ENCODE measurements at places on chromosomes 5 and 9. TPM values are rescaled to one million over a fixed set of nuclear protein-coding genes. Genes with fewer than 3 reads are reported as not detected.

DNA sequence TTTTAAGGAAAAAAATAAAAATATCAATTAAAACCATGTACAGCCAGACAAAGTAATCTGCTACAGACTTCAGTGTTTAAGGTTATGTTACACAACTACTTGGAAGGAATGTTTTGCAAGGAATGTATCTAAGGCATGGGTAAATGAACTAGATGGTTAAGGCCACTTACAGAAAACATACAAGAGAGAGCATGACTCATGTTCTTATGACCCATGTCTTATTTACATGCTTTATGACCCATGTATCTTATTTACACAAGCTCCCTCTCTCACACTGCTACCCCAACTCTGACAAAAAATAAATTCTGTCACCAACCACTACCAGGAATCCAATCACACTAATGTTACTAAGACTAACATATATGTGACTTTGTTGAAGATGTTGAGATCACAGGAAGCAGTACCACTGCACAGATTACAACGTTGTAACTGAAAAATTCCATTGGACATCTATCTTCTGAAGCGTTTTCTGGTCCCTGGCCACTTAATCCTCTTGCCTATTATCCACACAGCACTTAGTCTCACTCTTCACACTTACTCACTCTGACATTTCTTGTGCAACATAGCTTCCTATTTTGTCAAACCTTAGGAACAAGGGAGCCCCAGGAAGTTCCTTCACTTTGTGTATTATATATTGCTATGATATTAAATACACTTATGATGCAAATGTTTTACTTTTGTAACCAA lies 1630.1 kb upstream of the C9orf72 start:
- DNase-seq: no peak

GRCh38 chr5:133387621-133388020 lies 224.7 kb downstream of the FSTL4 start:
- DNase-seq: peak; percentile 25

GRCh38 chr5:109192555-109193281 lies 217.1 kb downstream of the PJA2 start:
- no peak for DNase-seq

DNA sequence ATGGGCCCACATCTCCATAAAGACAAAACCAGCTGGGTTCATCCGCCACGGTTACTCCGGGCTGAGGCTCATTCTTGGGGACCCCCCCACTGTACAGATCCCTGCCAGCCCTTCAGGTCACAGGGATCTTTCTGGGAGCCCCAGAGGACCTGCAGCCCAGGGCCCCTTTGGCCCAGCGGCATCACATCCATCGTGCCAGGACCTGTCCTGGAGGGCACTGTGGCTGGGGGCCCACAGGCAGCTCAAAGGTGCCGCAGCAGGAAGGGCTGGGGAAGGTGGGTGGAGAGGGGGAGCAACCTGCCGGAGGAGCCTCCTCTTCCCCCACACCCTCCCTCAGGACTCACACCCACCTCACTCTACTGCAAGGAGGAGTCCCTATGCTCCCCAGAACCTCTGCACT lies 252.8 kb downstream of the ROR2 start:
- DNase-seq: no peak

- DNase-seq: no peak
Observed at GRCh38 chr5:9335754-9336495, 209.9 kb downstream of the SEMA5A start.

DNA sequence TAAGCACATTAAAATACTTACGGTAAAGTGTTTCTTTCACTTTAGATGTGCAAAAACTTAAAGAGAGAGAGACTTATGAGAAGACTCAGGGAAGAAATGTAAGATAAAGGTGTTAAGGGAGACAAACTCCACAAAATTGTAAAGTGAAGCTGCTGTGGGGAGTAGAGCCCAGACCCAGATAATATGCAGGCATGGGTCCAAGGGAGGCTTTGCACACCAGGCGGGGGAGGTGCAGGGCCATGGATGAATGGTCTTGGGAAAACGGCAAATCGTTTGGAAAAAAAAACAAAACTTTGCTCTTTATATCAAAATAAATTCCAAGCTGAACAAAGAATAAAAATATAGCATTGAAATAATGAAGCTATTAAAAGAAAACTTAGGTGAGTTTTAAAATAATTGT lies 9.1 kb downstream of the SYK start:
- DNase-seq: no peak

DNA sequence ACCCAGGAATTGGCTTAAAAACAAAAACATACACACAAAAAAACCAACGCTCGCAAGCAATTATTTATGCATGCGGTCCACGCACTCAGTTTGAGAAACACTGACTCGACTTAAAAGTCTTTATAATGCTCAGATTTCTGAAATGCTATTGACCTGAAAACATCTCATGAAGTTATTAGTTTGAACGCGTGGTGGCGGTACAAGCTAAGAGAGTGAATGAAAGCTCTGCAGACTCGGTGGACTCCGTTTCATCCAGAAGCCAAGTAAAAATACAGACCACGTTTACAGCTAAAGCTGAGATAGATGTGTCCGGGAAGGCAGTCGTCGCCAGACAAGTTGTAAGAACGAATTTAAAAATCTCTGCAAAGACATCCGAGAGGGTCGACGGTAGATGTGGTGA lies at the start of gene PCDHB6:
TSS of gene PCDHB6 (plus strand) at position 246 of the 400 bp plus-strand sequence. CDS start 201 bp downstream, outside the sequence.
- no peak for DNase-seq

DNA sequence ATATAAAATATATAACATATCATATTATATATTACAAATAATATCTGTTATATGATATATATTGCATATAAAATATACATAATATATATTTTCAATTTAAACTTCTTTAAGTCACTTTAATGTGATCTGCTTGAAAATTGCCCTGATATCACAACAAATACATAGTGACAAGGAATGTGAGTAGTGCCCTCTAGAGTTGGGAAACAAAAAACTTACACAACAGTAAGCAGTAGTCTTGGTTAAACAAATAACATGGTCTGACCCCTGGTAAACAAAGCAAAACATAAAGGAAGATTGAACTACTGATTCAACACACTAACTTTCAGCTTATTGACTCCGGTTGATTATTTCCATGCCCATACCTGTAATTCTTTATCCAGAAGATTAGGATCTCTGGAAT lies 188.3 kb upstream of the NMUR2 start:
- DNase-seq: no peak

DNA sequence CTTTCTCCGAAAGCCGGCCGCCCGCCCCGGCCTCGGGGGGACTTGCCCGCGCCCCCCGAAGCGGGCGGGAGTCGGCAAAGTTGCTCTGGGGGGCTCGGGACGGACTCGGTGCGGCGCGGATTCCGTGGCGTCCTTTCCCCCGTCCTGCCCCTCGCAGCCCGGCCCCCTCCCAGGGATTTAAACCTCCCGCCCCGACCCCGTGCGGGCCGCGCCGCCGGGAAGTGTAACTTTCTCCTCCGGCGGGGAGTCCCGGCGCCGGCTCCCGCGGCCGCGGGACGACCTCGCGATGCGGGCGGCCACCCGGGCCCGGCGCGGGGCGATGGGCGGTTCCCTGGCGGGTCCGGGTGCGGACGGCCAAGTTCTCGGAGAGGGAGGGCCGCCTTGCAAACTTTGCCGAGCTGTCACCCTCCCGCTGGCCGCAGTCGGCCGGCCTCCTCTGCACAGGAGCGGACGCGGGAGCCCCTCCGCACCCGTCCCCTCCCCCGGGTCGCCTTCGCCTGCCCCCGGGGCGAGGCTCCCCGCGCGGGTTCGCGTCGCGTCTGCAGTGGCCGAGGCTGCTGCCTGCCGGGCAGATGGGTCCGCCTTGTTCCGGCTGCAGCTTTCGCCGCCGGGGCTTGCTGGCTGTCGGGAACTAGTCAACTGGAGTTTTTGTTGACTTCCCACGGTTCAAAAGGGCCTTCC lies 732 bp downstream of the PBX3 start:
- DNase-seq: no peak

GRCh38 chr5:142313682-142314081 lies 11.1 kb downstream of the SPRY4 start:
- DNase-seq: no peak

GRCh38 chr5:14753292-14753691 lies 88.8 kb downstream of the OTULIN start:
- no peak for DNase-seq

DNA sequence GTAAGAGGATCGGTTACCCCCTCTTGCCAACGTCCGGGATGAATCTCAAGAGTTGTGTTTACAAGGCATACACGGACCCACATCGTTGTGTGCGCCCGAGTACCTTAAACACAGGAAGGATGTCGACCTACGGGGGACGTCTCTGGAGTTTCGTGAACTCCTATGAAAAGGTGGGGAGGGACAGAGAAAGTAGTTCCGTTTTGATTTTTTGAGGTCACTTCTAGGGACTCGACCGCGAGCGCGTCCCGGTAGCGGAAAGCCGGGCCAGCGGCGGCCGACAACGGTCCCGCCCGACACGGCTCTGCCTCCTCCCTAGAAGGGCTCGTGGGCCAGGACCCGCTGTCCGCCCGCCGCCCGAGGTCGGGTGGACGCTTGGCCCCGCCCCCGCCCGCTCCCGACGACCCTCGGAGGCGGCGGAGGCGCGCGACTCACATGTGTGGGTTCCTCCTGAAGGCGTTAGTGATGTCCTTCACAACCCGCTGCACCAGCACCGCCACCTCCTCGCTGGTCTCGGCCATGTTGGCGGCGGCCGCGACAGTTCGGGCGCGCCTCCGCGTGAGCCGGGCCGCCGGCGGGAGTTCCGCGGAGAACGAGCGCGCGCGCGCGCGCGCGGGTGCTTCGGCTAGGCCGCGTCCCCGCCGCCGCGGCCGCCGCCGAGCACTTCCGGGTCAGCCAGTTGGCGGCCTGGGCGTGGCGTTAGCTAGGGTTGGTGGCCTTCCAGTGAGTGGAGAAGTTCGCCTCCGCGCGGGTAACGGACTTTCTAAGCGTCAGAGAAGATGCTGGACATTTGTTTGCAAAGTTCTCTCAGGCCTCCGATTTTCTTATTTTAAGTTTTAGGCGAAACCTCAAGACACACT lies at the start of gene PTAR1:
TSS of gene PTAR1 (minus strand) at position 591 of the 857 bp plus-strand sequence. CDS start at position 518, 73 bp downstream.
- peak; percentile 86 for DNase-seq

DNA sequence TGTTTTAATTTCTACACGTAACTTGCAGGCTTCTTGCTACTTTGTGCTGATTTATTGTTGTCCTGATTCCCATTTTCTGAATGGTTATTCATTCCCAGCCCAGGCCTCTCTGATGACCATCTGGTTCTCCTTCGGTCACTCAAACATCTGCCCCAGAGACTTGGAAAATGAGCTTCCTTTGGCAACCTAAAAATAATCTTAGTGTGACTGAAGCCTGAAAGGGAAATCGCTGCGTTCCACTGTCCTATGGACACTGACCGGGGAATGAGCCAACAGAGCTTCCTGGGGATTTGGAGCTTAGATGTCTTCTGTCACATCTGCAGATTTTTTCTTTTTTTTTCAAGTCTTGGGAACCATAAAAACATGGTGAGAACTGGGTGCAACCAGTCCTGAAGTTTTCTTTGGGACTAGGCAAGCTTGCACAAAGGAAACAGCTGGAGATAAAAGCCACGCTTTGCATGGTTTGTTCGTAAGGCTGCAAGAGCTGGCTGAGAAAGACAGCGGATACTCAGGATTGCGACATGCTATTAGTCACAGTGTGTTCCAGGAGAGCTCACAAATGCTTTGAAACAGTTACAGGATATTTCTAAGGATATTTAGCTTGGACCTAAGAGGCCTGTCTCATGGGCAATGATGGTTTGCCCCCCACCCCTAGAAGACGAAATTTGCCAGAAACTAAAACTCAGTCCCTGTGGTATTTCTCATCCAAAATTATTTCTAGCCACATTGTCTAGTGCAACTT lies 146.2 kb downstream of the GOLPH3 start:
- DNase-seq: peak; percentile 9

DNA sequence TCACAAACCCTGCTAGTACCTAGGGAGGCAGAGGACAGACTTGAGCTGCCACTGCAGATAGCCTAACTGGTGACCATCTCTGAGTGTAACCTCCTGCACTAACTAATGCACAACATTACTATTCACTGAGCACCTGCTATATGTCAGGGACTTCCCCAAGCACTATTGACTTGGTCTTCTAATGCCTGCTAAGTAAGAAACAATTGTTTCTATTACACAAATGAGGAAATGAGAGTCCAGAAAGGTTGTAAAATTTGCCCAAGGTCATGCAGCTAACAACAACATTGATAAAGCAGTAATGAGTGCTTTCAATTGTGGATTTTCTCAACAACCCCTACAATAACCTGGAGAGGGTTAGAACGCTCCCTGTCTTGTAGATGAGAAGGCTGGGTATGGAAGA lies 183.7 kb downstream of the ZNF462 start:
- DNase-seq: no peak

GRCh38 chr9:120876842-120877240 lies at the start of gene PHF19:
Gene PHF19 (minus strand): TSS chr9:120877188. CDS start chr9:120874741, 2,447 bp downstream.
- peak; percentile 61 for DNase-seq

GRCh38 chr9:97852399-97853055 lies 499 bp upstream of the FOXE1 start:
- DNase-seq: no peak

DNA sequence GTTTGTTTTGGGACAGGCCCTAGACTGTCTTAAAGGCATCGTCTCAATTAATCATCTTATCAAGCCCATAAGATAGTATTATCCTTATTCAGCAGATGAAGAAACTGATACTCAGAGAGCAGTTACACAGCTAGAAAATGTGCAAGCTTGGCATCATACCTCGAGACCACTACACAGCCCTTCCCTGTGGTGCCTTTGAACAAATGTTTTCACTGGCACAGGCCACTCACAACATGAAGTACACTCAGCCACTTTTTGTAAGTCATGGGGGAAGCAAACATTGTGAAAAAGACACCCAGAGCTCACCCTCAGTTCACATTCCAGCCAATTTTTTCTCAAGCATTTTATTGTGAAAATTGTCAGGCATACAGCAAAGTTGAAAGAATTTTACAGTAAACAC lies 122.5 kb downstream of the WDR41 start:
- no peak for DNase-seq

DNA sequence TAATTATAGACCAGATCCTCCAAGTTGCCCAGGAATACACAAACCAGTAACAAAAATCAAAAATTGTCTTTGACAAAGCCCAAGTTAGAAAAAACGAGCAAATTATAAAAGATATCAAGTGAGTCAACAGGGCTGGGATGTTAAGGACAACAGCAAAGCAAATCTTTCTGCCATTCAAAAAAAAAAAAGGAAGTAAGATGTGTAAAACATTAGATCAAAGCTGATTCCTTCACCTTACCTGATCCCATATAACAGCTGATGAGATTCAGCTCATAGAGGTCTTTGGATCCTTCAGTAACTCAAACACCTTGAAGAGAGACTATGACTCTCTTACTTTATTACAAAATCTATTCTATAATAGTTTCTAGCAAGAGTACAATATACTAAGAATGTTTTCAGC lies 100.9 kb downstream of the STRBP start:
- no peak for DNase-seq

DNA sequence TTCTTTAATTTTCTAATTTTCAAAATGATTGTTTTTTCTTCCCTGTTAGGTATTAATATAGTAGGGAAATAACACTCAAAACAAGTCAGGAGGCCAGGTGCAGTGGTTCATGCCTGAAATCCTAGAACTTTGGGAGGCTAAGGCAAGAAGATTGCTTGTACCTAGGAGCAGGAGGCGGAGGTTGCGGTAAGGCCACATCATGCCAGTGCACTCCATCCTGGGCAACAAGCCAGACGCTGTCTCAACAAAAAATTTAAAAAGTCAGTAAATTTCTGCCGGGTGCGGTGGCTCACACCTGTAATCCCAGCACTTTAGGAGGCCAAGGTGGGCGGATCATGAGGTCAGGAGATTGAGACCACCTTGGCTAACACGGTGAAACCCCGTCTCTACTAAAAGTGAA lies 10.2 kb upstream of the CDK7 start:
- no peak for DNase-seq

Gene RNF44
- 5.0 TPM for total RNA-seq

Gene PCDHB9
- 3.8 TPM for total RNA-seq

Gene CLK4
- 13.0 TPM for total RNA-seq

Gene SPINK7
- not detected for total RNA-seq

Gene SOX30
- 5.8 TPM for total RNA-seq

Gene PCDHGA9
- total RNA-seq: 0.55 TPM

Gene SUSD1
- 24.2 TPM for total RNA-seq

Gene ZER1
- 10.5 TPM for total RNA-seq

Gene MAP1B
- total RNA-seq: 195 TPM

Gene SLC34A3
- total RNA-seq: not detected

Data from SJSA1 (cell line).